ENCODE measurements at places on chromosomes 5 and 9. TPM values are rescaled to one million over a fixed set of nuclear protein-coding genes. Genes with fewer than 3 reads are reported as not detected.

DNA sequence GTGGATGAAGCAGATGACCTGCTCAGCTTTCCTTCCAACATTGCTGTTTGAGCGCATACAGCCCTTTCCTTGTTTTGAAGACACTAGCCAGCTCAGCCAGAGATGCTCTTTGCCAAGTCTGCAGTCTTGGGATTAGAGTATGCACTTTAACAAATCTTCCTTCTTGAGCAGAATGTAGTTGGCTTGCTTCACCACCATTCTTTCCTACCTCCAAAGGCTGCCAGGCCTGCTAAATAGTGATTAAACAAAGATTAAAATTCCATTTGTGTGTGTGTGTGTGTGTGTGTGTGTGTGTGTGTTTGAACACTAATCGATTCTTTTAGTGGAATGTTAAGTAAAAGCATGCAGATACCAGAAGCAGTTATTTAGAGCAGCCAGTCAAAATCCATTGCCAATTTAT is 97.6 kb downstream of the GALNT10 start:
- no peak for DNase-seq

DNA sequence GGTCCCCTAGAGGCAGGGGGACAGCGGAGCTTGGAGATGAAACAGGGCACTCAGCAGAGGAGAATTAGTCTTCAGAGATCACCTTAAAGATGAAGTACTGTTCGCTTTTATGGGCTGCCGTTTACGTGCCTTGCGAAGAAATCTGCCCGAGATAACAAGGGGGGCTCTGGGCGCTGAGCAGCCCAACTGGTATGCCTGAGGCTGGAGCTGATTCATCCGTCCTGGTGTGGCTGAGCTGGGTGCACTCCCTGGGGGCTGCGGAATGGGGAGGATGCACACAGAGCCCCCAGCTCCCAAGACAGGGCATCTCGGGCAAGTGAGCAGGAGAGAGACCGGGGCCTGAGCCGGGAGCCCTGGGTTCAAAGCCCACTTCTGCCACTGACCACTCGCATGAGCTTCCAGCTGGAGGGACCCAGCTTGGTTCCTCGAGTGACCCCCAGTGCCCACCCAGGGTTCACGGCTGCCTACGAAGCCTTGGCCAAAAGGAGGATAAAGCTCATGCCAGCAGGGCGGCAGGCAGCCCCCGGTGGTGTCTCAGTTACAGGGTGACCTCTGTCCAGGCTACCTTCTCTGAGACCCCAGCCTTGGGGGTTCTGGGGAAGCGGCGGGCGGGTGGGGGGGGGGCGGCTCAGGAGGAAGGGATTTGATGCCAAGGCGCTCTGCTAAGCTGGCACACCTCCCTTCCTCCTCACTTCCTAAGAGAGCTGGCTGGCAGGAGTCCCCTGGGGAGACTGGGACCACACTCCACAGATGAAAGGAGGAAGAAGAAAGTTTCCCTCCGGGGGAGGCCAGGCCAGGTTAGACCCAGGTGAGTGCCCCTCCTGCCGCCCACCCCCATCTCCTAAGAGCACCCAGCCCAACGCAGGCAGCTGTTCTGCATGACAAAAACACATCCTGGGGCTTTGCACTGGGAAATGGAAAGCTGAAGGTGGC is 5.7 kb downstream of the FIBCD1 start:
- no peak for DNase-seq

GRCh38 chr9:136186386-136186785 is 18.5 kb downstream of the LHX3 start:
- no peak for DNase-seq

- DNase-seq, result peak; percentile 60
Measured at GRCh38 chr5:151596828-151597539, 5.9 kb upstream of the FAT2 start.

DNA sequence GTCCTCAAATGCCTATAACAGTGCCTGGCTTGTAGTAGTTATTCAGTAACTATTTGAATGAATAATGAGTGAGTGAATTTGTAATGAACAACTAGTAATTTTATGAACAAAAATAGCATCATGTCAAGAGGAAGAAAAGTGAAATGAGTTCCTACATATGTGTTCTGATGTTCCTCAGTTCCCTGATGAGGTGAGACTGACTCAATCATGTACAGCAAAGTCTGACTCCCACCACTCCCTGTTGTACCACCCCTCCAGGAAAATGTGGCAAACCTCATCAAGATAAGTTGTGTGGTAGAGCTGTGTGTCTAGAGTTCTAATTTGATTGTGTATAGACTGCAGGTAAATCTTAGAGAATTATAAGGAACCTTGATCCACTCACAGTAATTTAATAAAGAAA is 201.6 kb downstream of the GOLPH3 start:
- DNase-seq, result no peak

- DNase-seq, result no peak
Measured at GRCh38 chr9:71663216-71663615, 105.1 kb downstream of the CEMIP2 start.

DNA sequence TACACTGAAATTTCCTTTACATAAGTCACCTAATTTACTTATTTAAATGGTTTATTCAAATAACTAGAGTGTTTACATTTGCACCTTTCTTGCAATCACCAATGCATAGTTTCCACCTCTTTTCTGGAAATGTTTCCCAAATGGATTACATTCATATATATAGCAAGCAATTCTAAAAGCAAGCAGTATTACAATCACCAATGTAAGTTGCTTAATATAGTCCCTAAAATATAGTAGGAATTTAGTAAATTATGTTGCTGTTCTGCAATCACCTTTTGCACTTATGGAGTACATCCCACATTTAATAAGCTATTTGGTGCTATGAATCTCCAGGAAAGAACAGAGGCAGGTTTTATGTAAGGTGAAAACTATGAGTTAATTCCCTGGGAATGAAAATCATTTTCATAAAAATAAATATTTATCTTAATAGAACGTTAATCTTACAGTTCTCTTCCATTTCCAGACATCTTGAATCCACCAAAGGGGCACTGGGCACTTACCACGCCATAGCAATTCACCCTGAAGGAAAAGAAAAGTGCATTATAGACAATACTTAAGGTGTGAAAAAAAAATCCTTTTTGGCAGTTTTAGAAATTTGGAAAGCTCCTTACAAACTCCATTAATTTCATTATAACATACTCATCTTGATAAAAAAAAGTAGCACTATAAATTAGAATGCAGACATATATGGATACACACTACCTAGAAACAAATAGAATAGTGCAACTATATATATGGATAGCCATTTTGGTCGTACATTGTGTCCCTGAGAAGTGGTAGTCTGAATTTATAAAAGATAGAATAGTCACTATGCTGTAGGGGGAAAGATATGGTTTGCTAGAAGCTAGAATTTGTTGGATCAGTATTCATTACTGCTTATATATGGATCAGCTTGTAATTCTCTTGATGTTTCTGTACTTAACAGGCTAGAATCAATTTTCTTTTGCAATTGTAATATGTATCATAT is 47.1 kb downstream of the ALDH1A1 start:
- no peak for DNase-seq

GRCh38 chr5:172487671-172488070 is 33.3 kb upstream of the SH3PXD2B start:
- DNase-seq, result no peak

GRCh38 chr9:35070823-35071813 is 1.3 kb downstream of the VCP start:
- DNase-seq, result no peak

DNA sequence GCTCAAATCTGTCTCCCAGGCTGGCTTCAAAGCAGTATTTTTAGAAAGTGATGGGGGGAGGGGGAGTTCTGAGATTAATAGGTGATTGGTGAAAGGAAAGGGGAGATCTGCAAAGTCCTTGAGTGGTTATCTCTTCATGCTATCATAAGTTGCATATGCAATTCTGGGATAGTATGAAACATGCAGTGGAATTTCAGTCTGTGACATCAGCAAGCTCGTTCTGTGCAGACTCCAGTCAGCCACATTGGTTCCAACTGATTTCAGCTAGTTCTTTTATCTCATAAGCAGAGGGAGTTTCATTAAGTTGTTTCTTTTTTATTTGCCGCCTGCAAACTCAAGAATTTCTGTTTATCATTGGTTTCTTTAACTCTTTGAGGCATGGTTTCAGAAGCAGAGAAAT is 180.5 kb upstream of the SH3GL2 start:
- no peak for DNase-seq

- no peak for DNase-seq
Measured at GRCh38 chr5:121462441-121462840, 389.2 kb upstream of the FTMT start.

GRCh38 chr5:32206053-32206452 is 31.9 kb upstream of the GOLPH3 start:
- no peak for DNase-seq

- DNase-seq, result no peak
Measured at GRCh38 chr5:162593881-162594280, 526.3 kb downstream of the GABRG2 start.

GRCh38 chr5:21071986-21072385 is 1084.0 kb upstream of the CDH18 start:
- no peak for DNase-seq

DNA sequence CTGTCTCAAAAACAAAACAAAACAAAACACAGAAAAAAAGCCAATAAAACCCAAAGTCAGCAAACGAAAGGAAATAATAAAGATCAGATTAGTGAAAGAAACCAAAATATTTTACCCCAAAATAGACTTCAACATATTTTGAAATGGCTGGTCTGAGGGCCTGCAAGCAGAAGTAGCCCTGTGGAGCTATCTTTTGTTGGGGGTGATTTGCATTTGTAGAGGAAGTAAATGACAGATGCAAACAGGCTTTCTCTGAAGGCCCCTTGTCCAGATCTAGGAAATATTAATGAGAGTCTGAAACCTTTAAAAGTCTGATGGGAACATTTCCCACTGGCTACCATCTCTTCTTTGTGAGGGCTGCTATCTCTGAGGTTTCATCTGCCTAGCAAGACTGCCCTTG is 74.0 kb downstream of the GCNT4 start:
- DNase-seq, result no peak

GRCh38 chr9:92525306-92525705 is 10.5 kb downstream of the ECM2 start:
- DNase-seq, result no peak

- no peak for DNase-seq
Measured at GRCh38 chr5:138230261-138230660, 17.1 kb upstream of the CDC23 start.

DNA sequence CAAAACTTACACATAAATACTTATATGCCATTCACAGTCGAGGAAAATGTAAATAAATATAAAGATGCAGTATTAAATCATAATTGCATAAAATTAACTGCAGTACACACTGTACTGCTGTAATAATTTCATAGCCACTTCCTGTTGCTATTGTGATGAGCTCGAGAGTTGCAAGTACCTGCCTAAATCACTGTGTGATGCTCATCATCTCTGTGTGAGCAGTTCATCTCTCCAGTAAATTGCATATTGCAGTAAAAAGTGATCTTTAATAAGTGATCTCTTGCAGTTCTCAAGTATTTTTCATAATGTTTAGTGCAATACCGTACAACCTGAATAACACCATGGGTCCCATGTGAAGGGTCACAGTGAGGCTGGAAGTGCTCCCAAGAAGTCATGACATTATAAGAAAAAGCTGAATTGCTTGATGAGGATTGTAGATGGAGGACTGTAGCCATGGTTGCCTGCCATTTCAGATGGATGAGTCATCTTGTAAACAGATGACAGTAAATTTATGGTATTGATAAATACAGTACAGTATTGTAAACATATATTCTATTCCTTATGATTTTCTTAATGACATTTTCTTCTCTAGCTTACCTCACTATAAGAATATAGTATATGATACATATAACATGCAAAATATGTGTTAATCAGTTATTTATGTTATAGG is 34.9 kb downstream of the SYK start:
- DNase-seq, result no peak

DNA sequence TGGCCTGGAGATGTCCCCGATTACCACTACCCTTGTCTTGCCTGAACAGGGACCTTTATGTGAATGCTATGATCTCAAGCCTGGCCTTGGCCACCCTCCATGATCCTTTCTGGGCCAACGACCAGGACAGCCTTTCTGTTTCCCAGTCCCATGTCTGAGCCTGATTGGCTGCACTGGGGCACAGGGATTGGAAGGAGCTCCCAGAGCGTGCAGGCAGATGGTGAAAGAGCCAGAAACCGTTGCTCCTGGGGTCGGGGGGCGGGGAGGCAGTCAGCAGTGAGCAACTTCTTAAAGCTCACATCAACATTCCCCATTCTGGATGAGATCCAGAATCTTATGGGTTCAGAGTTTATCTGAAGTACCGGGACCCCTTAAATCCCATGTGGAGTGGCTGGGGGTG is 84.4 kb downstream of the INSYN2B start:
- DNase-seq, result no peak

DNA sequence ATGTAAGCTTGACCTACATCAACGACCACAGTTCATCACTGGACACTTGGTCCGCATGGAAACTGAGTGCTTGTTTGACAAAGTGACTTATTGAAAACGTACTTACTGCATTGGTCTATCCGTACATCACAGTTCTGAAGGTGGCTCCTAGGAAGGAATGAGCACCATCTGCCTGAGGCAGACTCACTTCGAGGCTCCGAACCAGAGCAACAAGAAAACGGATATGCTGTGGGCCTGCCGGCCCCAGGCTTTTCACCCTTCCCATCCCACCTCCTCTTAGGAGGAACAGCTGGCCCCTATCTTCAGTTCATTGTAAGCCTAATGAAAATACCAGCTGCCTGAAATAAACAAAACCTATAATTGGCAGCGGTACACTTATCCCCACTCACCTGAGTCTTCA is 67.2 kb upstream of the TSLP start:
- no peak for DNase-seq

- no peak for DNase-seq
Measured at GRCh38 chr5:11146171-11146570, 385.1 kb upstream of the DAP start.

- no peak for DNase-seq
Measured at GRCh38 chr5:88679638-88680037, 203.3 kb downstream of the MEF2C start.

GRCh38 chr5:38202741-38203140 is 55.6 kb upstream of the EGFLAM start:
- no peak for DNase-seq

GRCh38 chr9:106588626-106589025 is 274.3 kb upstream of the ZNF462 start:
- DNase-seq, result no peak

SLC34A1 gene
- not detected for total RNA-seq

SLC6A18 gene
- total RNA-seq, result not detected

TMEM161B gene
- 14.5 TPM for total RNA-seq

PLEKHG4B gene
- total RNA-seq, result 44.3 TPM

PIP5KL1 gene
- total RNA-seq, result 11.6 TPM

TAF11L5 gene
- total RNA-seq, result not detected

SLC6A7 gene
- not detected for total RNA-seq

ADAMTSL1 gene
- 1.2 TPM for total RNA-seq

RBM22 gene
- total RNA-seq, result 47.0 TPM

ENTREP1 gene
- total RNA-seq, result 21.3 TPM

ERBIN gene
- total RNA-seq, result 38.9 TPM

C8G gene
- 0.96 TPM for total RNA-seq

SLC45A2 gene
- not detected for total RNA-seq

OBP2B gene
- not detected for total RNA-seq

KCNIP1 gene
- 0.24 TPM for total RNA-seq

HAVCR1 gene
- total RNA-seq, result not detected

RASGEF1C gene
- total RNA-seq, result 0.90 TPM

ZNF300 gene
- total RNA-seq, result 8.8 TPM

CKMT2 gene
- 1.5 TPM for total RNA-seq

SLC25A2 gene
- total RNA-seq, result not detected

RORB gene
- 0.26 TPM for total RNA-seq

PCDHGA11 gene
- 2.7 TPM for total RNA-seq

PSMD5 gene
- total RNA-seq, result 64.9 TPM

ADAMTS16 gene
- 4.6 TPM for total RNA-seq

All from H9 (cell line).